ENCODE measurements at places on chromosomes 13 and 19.
A peak's percentile ranks its signal among the peaks of the same experiment; 100 is the strongest.

DNA sequence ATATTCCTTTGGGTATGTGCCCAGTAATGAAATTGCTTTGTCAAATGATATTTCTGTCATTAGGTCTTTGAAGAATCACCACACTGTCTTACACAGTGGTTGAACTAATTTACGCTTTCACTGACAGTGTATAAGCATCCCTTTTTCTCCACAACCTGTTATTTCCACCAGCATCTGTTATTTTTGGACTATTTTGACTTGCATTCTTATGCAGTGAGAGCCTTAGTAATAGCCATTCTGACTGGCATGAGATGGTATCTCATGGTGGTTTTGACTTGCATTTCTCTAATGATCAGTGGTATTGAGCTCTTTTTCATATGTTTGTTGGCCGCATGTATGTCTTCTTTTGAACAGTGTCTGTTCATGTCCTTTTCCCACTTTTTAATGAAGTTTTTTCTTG is 92.0 kb upstream of the SPATA13 start:
- DNase-seq: no peak

GRCh38 chr19:11798391-11799330 is at the start of gene ZNF491:
TSS of gene ZNF491 (plus strand) at chr19:11798523. CDS start at chr19:11805954, 7,431 bp downstream.
- DNase-seq: peak; percentile 88

DNA sequence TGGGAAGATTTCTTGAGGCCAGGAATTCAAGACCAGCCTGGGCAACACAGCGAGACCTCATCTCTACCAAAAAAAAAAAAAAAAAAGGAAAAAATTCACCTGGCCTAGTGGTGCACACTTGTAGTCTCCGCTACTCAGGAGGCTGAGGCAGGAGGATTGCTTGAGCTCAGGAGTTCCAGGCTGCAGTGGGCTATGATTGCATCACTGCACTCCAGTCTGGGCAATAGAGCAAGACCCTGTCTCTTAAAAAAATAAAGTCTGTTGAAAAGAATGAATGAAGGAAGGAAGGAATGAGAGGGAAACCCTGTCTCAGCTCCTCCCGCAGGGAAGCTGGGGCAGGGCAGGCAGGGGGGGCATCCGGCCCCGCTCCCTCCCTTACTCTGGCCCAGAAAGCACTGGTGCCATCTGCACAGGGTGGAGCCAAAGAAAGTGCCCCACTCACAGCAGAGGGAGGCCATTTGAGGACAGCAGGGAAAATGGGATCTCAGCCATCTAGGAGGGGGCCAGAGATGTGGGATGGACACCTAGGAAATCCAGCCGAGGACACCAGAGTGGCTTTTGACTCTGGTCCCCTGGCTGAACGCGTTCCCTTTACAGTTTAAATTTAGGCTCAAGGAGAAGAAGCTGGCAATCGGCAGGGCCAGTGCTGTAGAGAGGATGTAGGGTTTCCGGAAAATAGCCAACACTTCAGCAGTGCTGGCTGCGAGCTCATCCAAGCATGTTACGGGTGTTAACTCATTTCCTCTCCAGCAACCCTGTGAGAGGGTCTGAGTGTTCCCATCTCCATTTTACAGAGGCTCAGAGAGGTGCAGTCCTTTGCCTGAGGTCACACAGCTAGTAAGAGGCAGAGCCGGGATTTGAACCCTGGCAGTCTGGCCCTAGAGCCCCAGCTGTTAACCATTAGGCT is 3.6 kb upstream of the HPN start:
- DNase-seq: no peak

- no peak for DNase-seq
Measured at GRCh38 chr13:108083056-108083455, 132.3 kb downstream of the LIG4 start.

DNA sequence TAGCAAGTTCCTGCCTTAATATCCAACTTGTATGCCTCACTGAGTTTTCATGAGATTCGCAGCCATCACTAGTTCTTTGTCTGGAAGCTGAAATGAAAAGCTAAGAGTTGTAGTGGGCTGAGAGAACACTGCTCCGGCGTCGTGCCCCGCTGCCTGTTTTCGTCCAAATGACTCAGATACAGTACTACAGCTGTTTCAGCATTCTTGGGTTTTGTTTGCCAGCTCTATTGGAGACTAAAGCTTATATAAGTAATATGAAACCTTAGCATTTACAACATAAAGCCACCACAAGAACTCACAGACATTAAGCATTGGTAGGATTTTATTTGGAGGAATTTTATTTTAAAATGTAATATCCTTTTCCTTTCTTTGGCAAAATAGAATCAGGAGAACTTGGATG is 299.7 kb downstream of the DLEU7 start:
- no peak for DNase-seq

GRCh38 chr13:50359041-50359367 is 343.8 kb downstream of the KCNRG start:
- no peak for DNase-seq
